ENCODE measurements at places on chromosomes 1 and 21. TPM values are rescaled to one million over a fixed set of nuclear protein-coding genes. Genes with fewer than 3 reads are reported as not detected.

Gene SPRR5
- not detected for total RNA-seq

Gene ADCY10
- total RNA-seq: not detected

Gene CELSR2
- total RNA-seq: 3.8 TPM

Gene CR1L
- total RNA-seq: not detected

Gene AGT
- total RNA-seq: not detected
